ENCODE measurements at places on chromosomes 4 and X.

DNA sequence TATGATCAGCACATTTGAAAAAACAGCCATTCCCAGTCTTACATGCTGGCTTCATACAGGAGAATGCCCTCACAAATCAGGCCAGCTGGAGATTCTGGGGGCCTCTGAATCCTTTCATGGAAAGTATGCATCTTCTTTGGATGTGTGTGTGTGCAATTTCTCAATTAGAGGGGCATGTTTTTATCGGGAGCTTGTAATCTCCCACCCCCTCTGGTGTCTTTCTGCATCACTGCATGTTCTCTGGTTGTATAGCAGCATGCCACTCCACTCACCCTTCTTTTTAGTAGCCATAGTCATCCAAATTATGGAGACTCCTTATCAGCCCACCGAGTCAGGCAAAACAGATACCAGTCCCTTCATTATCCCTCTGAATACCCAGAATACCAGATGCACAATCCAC, 282.2 kb upstream of the SLIT2 start:
- DNase-seq, result no peak

DNA sequence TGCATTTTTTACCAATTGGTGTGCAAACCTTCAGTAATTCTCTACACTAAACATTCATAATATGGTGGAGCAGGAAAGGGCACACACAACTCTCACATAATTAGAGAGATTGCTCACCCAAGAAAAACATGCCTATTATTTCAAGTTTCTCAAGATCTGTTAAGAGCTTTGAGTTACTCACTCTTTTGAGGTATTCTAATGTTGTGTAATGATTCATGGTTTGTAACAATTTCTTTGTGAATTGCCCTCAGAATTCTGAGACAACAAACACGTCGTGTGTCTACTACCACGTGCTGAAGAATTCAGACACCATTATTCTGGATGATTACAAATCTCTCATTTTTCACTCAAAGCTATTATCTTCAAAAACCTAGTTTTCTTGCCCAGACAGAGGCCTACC, 82.8 kb downstream of the PDGFC start:
- no peak for DNase-seq

DNA sequence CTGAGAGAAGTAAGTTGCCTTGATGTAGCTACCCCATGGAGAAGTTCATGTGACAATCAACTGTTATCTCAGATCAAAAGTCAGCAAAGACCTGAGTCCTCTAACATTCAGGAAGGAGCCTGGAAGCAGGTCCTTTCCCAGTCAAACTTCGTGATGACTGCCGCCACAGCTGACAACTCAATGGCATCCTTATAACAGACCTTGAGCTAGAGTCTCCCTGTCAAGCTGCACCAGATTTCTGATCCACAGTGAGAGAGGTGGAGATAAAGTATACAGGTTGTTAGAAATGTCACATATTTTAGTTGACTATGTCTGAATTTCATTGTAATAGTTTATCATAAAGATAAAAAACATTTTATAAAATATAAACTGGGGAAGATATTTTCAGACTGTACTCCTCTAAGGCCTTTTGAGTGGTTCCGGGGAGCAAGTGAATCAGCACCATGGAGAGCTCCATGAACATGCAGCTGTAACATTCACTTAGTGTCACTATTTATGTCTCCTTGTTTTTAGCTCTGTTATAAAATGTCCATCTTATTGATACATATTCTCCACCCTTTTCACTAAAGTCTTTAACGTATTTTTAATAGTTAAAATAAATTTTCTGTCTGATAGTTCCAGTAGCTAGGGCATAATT, 1653.5 kb upstream of the AGA start:
- DNase-seq, result peak; percentile 33

GRCh38 chr4:165709516-165709915, 163.5 kb upstream of the TLL1 start:
- DNase-seq, result no peak

- DNase-seq, result no peak
These were observed 172.0 kb downstream of the FBXO8 start for GRCh38 chr4:174111422-174111821.

DNA sequence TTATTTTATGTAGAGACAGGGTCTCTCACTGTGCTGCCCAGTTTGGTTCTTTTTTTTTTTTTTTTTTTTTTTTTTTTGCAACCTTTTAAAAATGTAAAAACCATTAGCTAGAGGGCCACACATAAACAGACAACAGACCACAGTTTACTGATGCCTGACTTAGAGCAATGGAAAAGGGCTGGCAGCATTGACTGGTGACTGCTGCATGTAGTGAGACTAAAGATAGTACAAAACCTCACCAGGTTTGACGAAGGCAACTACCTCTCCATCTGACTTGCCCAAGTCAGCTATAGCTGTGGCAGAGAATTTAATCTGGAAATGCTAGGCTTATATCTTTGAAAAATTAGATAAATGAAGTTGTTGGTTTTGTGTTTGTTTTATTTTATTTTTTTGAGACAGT, 102.9 kb downstream of the RBM47 start:
- no peak for DNase-seq

GRCh38 chr4:145066063-145066501, 31.9 kb downstream of the ANAPC10 start:
- no peak for DNase-seq

DNA sequence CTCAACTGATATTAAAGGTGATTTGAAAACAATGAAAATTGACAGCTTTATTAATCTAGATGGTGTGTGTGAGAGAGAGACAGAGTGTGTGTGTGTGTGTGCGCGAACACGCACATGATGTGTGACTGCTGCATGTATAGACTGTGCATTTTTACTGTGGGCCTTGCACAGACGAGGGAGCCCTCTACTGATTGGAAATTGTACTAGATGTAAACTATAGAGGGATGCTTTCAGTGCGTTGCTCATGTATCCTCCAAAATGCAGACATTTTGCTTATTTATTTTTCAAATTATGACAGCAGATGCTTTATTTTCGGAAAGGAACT, 168.4 kb upstream of the GK2 start:
- peak; percentile 12 for DNase-seq

DNA sequence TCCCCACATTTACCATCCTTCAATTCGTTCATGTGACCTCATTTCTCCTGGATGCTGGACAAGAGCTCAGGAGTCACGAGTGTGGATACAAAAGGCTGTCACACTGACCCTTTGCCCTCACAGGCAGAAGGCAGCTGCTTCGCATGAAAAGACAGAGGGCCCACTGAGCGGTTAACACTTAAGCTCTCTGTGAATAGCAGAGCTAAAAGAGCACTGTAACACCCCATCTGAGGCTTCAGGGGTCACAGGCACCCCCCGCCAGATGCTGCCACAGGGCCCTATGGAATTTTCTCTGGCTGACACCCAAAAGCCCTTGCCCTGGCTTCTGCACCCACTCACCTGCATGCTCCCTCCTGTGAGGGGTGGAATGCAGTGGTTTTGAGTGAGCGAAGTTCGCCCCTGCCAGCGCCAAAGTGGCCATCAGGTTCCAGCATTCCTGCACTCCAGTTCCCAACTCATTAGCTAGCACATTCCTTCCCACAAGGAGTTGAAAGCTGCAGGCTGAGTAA, 360.9 kb downstream of the PPP3CA start:
- no peak for DNase-seq

- no peak for DNase-seq
These were observed 141.6 kb downstream of the SPATA18 start for GRCh38 chr4:52192721-52193135.

DNA sequence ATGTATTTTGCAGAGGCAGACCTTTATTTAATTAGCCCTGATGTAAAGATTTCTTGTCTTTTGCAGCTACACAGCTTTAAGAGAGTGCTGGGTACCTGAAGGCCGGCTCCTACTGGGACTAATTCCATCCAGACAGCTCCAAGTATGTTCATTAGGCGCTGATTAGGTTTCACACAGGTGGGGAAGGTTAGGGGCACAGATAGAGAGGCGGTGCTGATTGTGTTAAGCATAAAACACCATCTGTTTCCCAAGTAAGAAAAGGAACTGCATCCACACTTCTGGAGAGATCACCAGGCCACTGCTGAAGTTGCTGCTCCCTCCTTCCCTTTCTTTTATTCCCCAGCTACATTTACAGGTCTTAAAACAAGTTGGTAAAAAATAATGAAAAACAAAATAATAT, 349.5 kb downstream of the ZIC3 start:
- no peak for DNase-seq

- no peak for DNase-seq
These were observed 22.3 kb downstream of the QRFPR start for GRCh38 chr4:121358473-121358872.

- no peak for DNase-seq
These were observed 10.3 kb downstream of the AFAP1 start for GRCh38 chr4:7929118-7929951.

DNA sequence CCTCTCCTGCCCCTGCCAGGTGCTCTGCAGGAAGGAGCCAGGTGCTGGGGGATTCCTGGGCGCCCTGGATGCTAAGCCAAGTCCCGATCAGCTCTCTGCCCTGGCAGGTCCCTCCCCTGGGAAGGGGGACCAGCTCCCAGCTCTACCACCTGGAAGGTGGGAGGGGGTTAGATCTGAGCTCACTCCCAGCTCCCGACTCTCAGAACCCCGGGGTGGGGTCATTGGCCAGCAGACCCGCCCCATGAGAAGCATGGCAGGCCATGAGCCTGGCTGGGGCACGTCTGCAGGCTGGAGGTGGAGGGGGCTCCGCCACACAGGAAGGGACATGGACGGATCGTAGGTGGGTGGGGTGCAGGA, 83.4 kb upstream of the NKX1-1 start:
- DNase-seq, result no peak

GRCh38 chr4:42492962-42493361, 95.7 kb downstream of the SHISA3 start:
- no peak for DNase-seq

DNA sequence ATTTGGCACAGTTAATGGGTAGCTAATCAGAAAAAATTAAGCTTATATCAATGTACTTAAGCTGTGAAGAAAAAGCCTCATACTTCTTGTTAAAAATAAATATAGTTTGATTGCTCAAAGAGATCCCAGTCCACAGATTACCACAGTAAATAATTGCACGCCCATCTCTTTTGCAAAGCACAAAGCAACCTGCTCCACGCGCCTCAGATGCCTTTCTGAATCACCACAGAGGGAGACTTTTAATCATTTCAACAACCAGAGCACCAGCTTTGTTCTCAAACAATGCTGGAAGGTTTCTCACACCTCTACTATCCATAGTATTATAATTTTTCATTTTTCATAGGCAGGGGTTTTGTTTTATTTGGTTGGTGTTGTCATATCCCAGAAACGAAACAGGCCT, 338.6 kb upstream of the MAGEB2 start:
- DNase-seq, result no peak

DNA sequence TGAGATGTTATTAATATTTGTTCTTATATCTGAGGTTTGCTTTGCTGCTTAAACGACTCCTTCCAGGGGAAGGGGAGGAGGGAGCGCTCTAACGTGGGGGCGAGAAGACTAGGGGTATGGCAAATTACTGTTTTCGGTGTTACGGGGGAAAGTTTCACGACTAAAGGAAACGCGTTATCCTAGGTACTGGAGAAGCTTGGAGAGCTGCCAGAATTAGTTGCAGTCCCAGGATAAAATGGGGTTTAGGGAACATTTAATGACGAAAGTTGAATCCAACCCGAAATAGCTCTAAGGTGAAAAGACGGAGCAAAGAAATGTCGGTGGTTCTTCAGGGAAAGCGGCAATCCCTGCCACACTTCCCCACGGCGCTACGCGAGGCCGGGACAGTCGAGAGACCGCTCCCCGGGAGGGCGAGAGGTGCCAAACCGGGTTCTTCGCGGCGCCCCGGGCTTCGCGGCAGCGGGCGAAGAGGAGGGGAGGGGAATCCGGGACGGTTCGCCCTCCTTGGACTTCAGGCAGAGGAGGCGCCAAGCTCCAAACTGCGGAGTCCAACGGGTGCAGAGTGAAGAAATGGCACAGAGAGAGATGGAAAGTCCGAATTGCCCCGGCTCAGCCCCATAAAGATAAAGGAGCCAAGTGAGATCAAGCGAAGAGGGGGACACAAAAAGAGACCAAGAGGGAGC, 724 bp downstream of the THOC2 start:
- no peak for DNase-seq

DNA sequence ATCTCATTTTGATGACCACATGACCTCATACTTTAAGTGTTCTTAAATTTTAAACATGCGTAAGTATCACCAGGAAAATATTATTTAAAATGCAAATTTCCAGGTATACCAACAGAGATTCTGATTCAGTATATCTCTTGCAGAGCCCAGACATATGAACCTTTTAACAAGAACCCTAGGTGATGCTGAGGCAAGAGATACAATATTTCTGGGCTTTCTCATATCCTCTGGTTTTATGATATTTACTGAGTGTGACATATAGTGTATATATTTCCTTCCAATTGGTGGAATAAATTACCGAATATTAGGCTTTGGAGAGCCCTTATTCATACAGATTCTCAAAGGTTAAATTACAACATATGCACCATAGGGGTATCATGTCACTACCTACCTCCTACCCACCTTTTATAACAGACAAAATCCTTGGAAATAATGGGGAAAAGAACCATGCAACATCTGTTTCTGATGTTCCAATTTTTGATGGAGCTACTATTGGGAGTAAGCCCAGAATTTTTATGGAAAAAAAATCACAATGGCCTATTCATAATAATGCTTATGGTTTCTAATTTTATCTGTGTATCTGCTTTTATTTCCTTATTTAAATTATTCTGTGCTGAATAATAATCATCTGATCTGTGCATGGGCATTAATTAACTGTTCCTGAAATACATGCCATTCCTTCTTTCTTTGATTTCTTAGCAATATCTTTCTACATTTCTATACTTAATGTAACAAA, 27.1 kb downstream of the KCTD8 start:
- DNase-seq, result no peak

GRCh38 chrX:106481341-106481740, 130.4 kb upstream of the RADX start:
- peak; percentile 43 for DNase-seq

DNA sequence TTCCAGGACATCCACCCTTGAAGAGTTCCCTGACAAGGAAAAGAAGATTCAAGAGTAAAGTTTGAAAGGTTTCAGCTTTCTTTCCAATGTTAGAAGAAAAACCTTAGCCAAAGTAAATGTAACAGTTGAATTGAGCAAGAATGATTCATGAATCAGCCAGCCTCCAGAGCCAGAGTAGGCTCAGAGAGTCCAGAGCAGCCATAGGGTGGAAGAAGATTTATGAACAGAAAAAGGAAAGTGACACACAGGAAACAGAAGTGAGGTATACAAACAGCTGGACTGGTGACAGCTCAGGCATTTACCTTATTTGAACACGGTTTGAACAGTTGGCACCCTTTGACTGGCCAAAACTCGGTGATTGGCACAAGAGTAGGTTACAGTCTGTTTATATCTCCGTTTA, 63.2 kb downstream of the QDPR start:
- no peak for DNase-seq

- peak; percentile 61 for DNase-seq
These were observed at the start of gene PROM1 for GRCh38 chr4:16083241-16084191. PROM1 (minus strand) TSS chr4:16084023; CDS start chr4:16075906, 8,117 bp downstream.
